Activated T-helper 1 cell treated with Interleukin-2 at 50 U/mL for 16 hours (primary cell): ENCODE measurements at places on chromosomes 1 and 21.

DNA sequence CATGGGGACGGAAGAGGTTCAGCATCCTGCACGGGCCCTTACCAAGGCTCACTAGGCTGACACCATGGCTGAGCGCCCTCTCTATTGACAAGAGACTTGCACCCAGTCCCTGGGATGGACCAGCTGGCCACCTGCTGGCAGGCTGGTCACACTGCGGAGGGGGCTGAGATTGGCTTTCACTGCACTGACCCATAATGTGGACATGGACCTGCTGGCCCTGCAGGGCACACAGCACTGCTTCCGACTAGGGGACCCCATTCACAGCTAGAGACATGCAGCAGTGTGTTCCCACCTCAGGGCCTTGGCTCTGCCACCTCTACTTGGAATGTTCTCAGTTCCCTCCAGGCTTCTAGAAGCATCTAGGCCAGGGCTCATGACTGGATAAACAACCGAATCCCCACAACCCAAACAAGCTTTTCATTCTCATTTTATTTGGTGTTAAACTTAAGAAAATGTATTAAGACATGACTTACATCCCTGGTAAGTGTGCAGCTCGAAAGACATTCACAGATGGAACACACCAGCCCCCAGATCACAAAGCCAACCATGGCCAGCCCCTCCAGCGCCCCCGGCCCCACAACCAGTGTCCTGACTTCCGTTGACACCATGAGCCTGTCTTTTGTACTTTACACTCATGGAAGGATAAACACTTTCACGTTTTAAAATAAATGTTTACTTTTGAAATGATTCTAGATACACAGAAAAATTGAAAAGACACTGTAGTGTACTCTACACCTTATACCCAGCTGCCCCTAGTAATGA is 9.3 kb upstream of the SRARP start:
- DNase-seq, result no peak

DNA sequence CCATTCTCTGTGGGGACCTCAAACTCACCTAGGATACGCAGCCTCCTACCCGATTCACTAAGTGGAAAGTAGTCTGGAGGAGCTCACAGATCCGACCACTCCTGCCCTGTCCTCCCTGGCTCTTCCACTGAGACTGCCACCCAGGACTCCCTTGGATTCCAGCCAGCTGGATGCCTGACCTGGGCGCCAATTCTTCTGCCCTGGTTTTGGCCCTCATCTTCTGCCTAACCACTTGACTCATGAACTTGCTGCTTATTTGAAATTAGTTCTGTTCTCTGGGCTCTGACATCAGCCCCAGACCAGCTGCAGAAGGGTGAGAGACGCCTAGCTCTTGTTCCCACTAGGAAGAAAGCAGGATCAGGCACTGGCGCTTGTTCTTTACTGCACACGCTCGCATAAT is 48.9 kb downstream of the SLC35D1 start:
- no peak for DNase-seq

- no peak for DNase-seq
These were observed at the start of gene KAZN for GRCh38 chr1:14598498-14599182. KAZN (plus strand) TSS chr1:14598685.

DNA sequence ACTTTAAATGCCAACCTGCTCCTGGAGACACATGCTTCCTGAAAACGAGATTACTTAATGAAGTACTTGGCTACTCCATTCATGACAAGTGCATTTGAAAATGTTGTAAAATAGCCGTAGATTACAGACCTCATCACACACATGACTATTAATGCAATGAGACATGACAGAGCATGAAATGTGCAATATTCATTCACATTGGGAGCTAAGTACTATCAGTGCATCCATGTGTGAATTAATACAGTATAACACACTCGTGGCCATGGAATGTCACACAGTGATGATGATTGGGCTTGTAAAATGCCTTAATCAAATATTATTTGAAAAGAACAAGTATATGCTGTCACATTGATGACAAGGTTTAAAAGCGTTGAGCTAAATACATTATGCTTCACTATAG is 407.0 kb downstream of the AMY1C start:
- no peak for DNase-seq

DNA sequence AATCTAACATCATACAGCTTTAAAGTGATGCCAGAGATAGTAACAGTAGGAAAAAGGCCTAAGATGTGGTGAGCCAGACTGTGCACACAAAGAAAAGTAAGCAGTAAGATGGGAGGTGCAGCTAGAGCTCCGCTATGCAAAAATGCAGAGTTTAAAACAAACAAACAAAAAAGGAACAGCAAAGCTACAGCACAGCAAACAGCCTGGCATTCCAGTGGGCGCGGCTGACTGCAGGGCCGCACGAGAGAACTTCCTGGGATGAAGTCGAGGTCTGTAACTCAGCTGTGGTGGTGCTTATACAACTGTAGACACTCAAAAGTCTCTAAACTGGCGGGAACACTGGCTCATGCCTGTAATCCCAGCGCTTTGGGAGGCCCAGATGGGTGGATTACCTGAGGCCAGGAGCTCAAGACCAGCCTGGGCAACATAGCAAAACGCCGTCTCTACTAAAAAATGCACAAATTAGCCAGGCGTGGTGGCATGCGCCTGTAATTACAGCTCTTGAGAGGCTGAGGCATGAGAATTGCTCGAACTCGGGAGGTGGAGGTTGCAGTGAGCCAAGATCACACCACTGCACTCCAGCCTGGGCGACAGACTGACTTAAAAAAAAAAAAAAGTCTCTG is 30.1 kb downstream of the PRDM15 start:
- no peak for DNase-seq

DNA sequence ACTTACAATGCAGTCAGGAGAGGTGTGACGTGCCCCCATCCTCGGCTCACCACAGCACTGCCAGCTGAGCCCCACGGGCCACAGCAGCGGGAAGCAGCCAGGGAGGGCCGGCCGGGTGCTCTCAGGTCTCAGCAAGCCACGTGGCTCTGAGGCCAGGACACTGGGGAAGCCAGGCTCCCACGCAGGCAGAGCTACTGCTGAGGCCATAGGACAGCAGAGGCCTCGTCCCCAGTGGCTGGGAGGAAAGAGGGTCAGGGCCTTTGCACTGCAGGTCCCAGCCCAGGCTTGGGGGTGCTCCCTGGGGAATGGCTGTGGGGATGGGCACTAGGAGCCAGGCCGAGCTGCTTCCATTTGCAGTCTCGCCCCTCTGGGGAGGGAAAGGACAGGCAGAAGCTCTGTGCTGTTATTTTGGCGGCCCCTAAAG is 5.8 kb downstream of the LRRC47 start:
- no peak for DNase-seq

GRCh38 chr1:163875200-163875926 is 553.6 kb downstream of the NUF2 start:
- no peak for DNase-seq

GRCh38 chr1:239815074-239815473 is 276.6 kb upstream of the FMN2 start:
- no peak for DNase-seq

DNA sequence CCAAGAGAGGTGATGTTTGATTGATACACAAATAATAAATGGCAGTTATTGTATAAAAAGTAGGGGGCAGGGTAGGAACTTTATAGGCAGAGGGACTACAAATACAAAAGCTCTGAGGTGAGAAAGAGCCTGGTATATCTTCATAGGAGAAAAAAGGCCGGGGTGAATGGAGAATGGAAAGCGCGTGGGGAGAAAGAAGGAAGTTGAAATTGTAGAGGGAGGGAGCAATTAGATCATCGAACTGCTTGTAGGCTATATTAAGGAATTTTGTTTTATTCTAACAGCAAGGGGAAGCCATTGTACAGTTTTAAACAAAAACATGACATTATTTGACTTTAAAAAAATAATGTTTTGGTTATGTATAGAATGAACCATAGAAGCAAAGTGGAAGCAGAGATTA is 147.4 kb downstream of the PDE4B start:
- no peak for DNase-seq

- no peak for DNase-seq
These were observed 64.8 kb downstream of the PEX14 start for GRCh38 chr1:10539411-10540043.

GRCh38 chr1:185349556-185349955 is 32.5 kb upstream of the IVNS1ABP start:
- DNase-seq, result no peak

- DNase-seq, result no peak
These were observed 112.8 kb downstream of the C1orf21 start for GRCh38 chr1:184499616-184500015.

DNA sequence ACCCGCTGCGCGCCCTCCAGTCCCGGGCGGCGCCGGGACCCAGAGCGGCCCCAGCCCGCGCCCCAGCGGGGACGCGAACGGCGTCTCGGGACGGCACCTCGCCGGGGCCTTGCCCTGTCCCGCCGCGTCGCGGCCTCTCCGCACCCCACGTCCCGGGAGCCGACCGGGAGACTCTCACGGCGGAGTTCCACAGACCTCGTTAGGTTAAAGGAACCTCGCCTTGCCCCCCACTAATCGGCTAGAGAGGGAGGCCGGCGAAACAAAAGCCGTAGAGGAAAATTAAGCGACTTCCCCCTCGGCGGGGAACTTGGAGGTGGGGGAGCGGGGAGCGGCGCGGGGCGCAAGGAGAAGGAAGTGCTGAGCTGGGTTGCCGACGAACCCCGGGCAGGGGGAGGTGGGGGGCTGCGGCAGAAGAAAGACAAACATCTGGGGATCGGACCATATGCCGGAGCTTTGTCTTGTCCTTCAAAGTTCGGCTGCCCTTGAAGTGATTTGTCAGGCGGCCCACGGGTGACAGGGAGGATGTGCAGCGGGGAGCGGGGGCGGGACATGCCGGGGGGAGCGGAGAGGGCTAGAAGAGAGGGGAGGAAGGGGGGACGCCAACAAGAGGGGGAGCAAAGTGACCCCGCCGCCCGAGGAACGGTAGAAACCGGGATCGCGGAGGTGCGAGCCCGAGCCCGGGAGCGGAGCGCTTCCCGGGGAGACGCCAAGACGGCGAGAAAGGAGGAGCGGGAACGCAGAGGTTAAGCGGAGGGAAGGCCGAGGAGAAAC is 120.0 kb upstream of the RRP15 start:
- DNase-seq, result no peak

DNA sequence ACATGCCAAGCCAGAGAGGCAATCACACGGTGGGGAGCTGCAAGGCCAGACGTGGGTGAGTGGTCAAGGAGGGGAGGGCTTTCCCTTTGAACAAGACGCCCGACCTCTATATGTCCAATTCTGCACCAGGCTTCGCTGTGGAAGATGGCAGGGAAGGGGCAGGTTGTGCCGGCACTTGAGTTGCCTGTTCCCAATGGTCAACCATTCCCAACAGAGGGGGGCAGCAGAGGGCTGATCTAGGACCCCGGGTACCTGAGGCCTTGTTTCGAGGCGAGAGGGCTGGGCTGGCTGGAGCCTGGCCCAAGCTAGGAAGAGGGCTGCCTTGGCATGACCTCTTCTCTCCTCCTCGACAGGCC is 64.9 kb downstream of the TMEM53 start:
- DNase-seq, result no peak

GRCh38 chr1:192797143-192797542 is 11.7 kb upstream of the RGS2 start:
- no peak for DNase-seq

- DNase-seq, result no peak
These were observed 53.1 kb downstream of the NBPF6 start for GRCh38 chr1:108503062-108503733.
